ENCODE measurements at places on chromosomes 3 and 15. TPM values are rescaled to one million over a fixed set of nuclear protein-coding genes. Genes with fewer than 3 reads are reported as not detected.

Gene ACTL6A
- 29.4 TPM for polyA plus RNA-seq

- no peak for DNase-seq
These were observed 22.1 kb upstream of the LARS2 start for GRCh38 chr3:45366290-45366689.

GRCh38 chr15:75723847-75724660, 11.4 kb upstream of the CSPG4 start:
- DNase-seq: peak; percentile 44

Gene SLC9C1
- polyA plus RNA-seq: 0.98 TPM

DNA sequence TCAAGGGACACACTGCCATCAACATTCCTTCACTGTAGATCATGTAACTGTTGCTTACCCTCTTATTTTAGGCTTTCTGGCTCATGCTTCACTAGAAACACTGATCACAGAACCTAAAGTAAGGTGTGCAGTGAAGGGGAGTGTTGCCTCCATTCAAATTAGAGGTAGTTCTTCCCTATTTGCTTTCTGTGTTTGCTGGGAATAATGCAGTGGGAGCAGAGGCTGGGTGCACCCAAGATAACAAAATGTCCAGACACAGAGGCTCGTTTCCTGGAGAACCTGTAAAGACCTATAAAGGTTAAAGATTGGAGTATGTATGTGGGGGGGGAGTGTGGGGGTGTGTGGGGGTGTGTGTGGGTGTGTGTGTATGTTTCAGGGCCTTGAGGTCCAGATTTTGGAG, 2.1 kb upstream of the CLDN18 start:
- no peak for DNase-seq

DNA sequence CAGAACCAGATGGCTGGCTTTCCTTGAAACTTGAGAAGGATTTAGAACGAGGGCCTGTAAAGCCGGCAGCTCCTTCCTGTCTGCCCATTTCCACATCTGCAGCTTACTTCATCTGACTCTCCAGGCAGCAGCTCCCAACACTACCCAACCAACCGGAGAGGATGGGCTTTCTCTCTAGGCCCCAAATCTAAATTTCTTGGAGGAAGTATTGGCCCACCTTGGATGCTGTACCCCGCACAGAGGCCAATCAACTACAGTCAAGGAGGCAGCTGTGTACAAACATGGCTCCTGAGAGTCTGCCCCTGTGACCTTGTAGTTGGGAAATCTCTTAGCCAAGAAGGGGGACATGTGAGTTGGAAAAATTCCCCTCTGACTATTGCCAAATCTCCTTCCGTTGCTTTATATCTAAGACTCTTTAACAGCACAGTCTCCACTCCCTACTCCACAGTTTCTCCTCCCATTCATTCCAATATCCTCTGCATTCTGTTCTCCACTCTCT, 8.0 kb upstream of the ACAP2 start:
- DNase-seq: no peak

Data from naive B cell (primary cell).